ENCODE measurements at places on chromosomes 5 and 9. TPM values are rescaled to one million over a fixed set of nuclear protein-coding genes. Genes with fewer than 3 reads are reported as not detected.

PCSK5 gene
- 10.7 TPM for total RNA-seq

STXBP1 gene
- 169 TPM for total RNA-seq

ZNF883 gene
- total RNA-seq: 0.50 TPM

C9orf153 gene
- total RNA-seq: not detected

CYFIP2 gene
- total RNA-seq: 52.3 TPM

MYMK gene
- total RNA-seq: not detected

- DNase-seq: no peak
- H3K27ac ChIP-seq: no peak overlapping the region
- peaks cover 11% of the 10 kb centered on the region for H3K4me1 ChIP-seq
- H3K4me3 ChIP-seq: no peak overlapping the region
Observed at GRCh38 chr9:81465468-81466011, 223.8 kb downstream of the TLE1 start.

DNA sequence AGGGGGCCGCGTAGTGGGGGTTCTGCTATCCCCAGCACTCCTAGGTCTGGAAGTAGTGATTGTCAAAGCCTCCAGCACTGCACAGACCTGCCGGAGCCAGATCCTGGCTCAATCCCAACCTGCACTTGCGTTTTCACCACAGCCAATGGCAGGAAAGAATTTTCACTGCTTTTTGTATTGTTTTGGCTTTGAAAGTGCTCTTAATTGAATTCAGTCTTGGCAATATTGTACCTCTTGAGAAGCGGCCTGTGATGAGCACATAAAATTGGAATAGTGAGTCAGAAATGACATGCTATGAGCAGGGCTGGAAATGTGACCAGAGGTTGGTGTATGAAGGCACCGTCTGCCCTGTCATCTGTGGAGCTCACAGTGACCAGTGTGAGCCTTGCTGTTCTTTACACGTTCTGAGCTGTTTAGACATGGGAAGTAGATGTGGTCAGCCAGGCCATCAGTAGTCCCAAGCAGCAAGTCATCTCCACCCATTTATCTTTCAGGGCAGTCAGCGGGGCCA lies 41.5 kb downstream of the SECISBP2 start:
- no peaks in the 10 kb centered on the region for H3K4me1 ChIP-seq
- peak overlapping the region; percentile 48 for H3K27ac ChIP-seq
- no peaks in the 10 kb centered on the region for H3K36me3 ChIP-seq
- H3K4me3 ChIP-seq: no peak overlapping the region

GRCh38 chr5:65076251-65076869 lies 307.6 kb downstream of the CWC27 start:
- no peak overlapping the region for H3K27ac ChIP-seq
- no peaks in the 10 kb centered on the region for H3K36me3 ChIP-seq
- no peaks in the 10 kb centered on the region for H3K4me1 ChIP-seq
- H3K27me3 ChIP-seq: no peaks in the 10 kb centered on the region
- DNase-seq: peak; percentile 22
- H3K4me3 ChIP-seq: no peak overlapping the region

GRCh38 chr5:118249386-118249785 lies 739.0 kb downstream of the DTWD2 start:
- no peaks in the 10 kb centered on the region for H3K4me1 ChIP-seq
- H3K36me3 ChIP-seq: no peaks in the 10 kb centered on the region
- no peaks in the 10 kb centered on the region for H3K27me3 ChIP-seq

GRCh38 chr9:1718836-1719235 lies 296.3 kb upstream of the SMARCA2 start:
- no peak for DNase-seq
- no peak overlapping the region for H3K27ac ChIP-seq
- H3K4me3 ChIP-seq: no peak overlapping the region
- H3K27me3 ChIP-seq: no peaks in the 10 kb centered on the region

GRCh38 chr9:26955222-26955903 lies 849 bp upstream of the IFT74 start:
- H3K4me1 ChIP-seq: peaks cover 25% of the 10 kb centered on the region
- peak overlapping the region; percentile 86 for H3K27ac ChIP-seq
- H3K4me3 ChIP-seq: no peak overlapping the region
- no peaks in the 10 kb centered on the region for H3K36me3 ChIP-seq

DNA sequence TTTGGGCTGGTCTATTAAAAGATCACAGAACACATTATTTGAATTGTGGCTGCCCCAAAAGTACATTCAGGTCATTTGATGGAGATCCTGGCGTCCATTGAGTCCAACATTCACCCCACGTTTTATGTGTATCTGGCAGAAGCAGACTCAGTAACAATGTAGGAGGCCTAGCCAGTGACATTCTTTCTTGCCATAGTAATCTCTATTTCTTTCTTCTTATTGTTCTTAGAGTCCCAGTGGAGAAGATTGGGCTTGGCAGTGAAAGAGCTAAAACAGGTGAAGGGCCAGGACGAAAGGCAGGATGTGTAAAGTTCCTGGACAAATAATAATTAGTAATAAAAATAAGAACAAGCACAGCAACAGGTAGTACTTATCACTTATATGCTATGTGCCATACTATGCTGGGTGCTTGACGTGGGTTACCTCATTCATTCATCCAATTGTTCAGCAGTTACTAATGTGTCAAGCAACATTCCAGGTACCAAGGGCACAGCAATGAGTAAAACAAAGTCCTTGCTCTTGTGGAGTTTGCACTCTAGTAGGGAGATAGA lies 12.6 kb upstream of the ANKH start:
- H3K4me3 ChIP-seq: no peak overlapping the region
- H3K27ac ChIP-seq: no peak overlapping the region
- DNase-seq: no peak
- no peaks in the 10 kb centered on the region for H3K36me3 ChIP-seq

- no peaks in the 10 kb centered on the region for H3K36me3 ChIP-seq
- no peak for DNase-seq
- H3K4me3 ChIP-seq: no peak overlapping the region
- no peaks in the 10 kb centered on the region for H3K4me1 ChIP-seq
Observed at GRCh38 chr5:80884929-80885328, 75.2 kb upstream of the RASGRF2 start.

- DNase-seq: no peak
- H3K27me3 ChIP-seq: no peaks in the 10 kb centered on the region
- H3K4me3 ChIP-seq: no peak overlapping the region
- no peaks in the 10 kb centered on the region for H3K4me1 ChIP-seq
- H3K27ac ChIP-seq: no peak overlapping the region
Observed at GRCh38 chr5:179367491-179367890, 22.2 kb upstream of the ADAMTS2 start.

- no peak overlapping the region for H3K4me3 ChIP-seq
- DNase-seq: no peak
- H3K27ac ChIP-seq: no peak overlapping the region
Observed at GRCh38 chr9:124394167-124394566, 21.1 kb downstream of the PSMB7 start.

DNA sequence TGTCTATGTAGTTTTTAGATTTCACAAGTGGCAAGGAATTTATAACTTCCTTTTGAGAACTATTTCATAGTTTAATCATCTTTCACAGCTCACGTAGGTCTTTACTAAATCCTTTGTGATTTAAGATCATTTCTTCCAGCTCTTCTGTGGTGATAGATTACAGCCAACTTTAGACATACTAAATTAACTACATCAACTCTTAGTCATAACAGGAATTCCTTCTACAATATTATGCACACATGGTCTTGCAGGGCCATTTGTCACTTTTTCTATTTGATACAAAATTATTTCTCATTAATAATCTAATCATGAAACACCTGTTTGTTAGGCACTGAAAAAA lies 208.4 kb downstream of the PDE4D start:
- DNase-seq: no peak
- H3K4me3 ChIP-seq: no peak overlapping the region
- no peak overlapping the region for H3K27ac ChIP-seq
- no peaks in the 10 kb centered on the region for H3K4me1 ChIP-seq
- H3K27me3 ChIP-seq: no peaks in the 10 kb centered on the region

GRCh38 chr5:59615272-59615671 lies 278.3 kb downstream of the PDE4D start:
- H3K27me3 ChIP-seq: no peaks in the 10 kb centered on the region
- H3K4me1 ChIP-seq: no peaks in the 10 kb centered on the region
- no peak overlapping the region for H3K4me3 ChIP-seq
- DNase-seq: no peak

- no peak overlapping the region for H3K4me3 ChIP-seq
- H3K36me3 ChIP-seq: no peaks in the 10 kb centered on the region
- no peak for DNase-seq
- H3K27me3 ChIP-seq: no peaks in the 10 kb centered on the region
- no peak overlapping the region for H3K27ac ChIP-seq
Observed at GRCh38 chr5:88108490-88109279, 160.0 kb downstream of the TMEM161B start.

GRCh38 chr5:163759000-163759704 lies 253.7 kb downstream of the MAT2B start:
- H3K27me3 ChIP-seq: no peaks in the 10 kb centered on the region
- DNase-seq: no peak
- no peak overlapping the region for H3K4me3 ChIP-seq
- no peaks in the 10 kb centered on the region for H3K4me1 ChIP-seq
- no peak overlapping the region for H3K27ac ChIP-seq

DNA sequence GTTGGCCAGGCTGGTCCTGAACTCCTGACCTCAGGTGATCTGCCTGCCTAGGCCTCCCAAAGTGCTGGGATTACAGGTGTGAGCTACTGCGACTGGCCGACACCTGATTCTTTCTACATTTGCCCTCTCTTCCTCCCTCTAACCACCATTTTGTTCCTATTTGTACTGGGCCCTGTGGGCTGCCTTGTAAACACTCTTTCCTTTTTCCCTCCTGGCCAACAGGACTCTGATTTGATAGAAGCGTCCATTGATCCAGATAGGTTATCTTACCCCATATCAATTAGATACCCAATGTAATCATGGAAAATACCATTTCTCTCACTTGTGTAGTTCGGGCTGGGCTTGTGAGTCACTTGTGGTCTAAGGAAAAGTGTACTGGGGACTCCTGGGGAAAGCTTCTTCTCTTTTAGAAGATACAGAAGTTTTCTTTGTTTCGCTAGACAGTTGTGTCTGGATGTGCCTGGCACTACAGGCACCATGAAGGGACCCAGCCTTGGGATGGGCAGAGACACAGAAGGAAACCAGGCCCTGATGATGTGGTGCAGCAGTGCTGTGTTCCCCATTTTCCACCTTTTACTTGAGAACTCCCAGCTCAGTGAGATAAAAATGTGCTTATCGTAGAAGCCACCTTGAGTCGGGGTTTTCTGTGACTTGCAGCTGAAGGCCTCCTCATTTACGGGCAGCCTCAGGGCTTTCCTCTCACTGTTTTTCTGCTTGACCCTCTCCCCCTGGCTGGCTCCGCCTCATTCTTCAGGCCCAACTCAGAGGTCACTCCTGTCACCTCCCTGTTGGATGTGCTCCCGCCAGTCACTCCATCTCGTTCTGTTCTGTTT lies 32.8 kb upstream of the CPEB4 start:
- DNase-seq: no peak
- peaks cover 11% of the 10 kb centered on the region for H3K4me1 ChIP-seq
- H3K27me3 ChIP-seq: no peaks in the 10 kb centered on the region
- no peak overlapping the region for H3K4me3 ChIP-seq
- H3K36me3 ChIP-seq: no peaks in the 10 kb centered on the region
- H3K27ac ChIP-seq: no peak overlapping the region

DNA sequence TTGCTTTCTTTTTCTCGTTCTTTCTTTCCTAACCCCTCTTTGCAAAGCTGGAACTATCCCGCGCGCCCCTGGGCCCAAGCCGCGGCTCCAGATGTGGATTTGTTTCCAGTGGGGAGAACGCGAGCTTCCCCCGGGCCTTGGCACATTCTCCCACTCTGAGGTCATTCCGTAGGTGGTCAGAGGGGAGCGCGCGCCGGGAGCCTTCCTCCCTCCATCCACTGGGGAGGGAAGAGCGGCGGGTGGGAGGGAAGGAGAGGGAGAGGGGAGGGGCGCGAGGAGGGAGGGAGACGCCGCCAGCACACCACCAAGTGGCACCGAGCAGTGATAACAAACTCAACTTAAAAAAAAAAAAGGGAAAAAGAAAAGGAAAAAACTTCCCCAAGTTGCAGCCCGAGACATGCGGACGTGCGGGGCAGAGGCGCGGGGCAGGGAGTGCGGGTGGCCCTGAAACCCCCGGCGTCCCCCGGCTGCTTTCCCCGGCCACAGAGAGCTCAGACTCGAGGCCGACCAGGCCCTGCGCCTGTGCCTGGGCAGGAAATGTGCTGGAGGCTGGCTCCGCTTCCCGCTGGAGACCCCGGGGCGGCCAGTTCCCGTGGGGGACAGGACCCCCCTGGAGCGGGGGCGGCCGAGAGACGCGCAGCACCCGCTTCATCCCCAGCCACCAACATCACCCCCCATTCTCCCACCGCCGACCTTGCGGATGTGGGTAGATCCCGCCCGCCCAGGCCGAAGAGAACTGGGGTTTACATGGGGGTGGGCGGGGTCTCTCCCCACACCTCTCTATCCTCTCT lies 3.1 kb downstream of the IER5L start:
- peak; percentile 82 for DNase-seq
- peak overlapping the region; percentile 71 for H3K4me3 ChIP-seq
- no peaks in the 10 kb centered on the region for H3K27me3 ChIP-seq
- H3K36me3 ChIP-seq: no peaks in the 10 kb centered on the region

DNA sequence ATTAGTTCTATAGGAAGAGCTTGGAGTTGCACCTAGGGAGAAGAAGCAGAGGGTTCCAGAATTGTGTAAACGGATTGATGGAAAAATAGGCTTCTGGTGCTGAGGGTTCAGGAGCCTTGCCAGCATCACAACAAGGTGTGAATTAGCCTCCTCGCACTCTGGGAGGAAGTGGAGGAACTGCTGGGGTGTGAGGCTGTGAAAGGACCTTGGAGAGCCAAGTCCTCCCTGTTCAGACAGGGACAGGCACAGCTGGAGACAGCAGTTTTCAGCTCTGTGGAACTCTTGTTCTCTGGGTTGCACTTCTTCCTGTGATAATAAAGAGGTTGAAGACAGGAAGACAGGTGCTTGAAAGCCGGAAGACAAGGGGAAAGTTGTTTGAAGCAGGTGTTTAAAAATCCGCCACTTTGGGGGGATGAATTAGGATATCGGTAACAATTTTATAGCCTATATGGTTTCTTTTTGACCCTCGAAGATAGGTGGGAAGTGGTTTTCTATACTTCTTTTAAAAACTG lies 22.6 kb downstream of the DAPK1 start:
- H3K27ac ChIP-seq: no peak overlapping the region
- no peaks in the 10 kb centered on the region for H3K36me3 ChIP-seq
- H3K27me3 ChIP-seq: no peaks in the 10 kb centered on the region

All from adrenal gland (tissue), 19 donors.